ENCODE measurements at places on chromosomes 5 and 9. TPM values are rescaled to one million over a fixed set of nuclear protein-coding genes. Genes with fewer than 3 reads are reported as not detected.

Gene IL33
- 16.8 TPM for total RNA-seq

Gene SARDH
- total RNA-seq, result 0.64 TPM

Gene LRRC19
- not detected for total RNA-seq

Gene SPINK7
- total RNA-seq, result not detected

Gene ERCC6L2
- total RNA-seq, result 22.9 TPM

Gene GMCL2
- total RNA-seq, result not detected

Gene HINT1
- total RNA-seq, result 187 TPM

Gene CYLC2
- total RNA-seq, result not detected

Gene TMEM8B
- total RNA-seq, result 15.9 TPM

Gene TNC
- 2.5 TPM for total RNA-seq

Gene ENDOG
- 88.5 TPM for total RNA-seq

Gene PCDHGA6
- total RNA-seq, result 5.7 TPM

Gene NIM1K
- total RNA-seq, result 0.20 TPM

DNA sequence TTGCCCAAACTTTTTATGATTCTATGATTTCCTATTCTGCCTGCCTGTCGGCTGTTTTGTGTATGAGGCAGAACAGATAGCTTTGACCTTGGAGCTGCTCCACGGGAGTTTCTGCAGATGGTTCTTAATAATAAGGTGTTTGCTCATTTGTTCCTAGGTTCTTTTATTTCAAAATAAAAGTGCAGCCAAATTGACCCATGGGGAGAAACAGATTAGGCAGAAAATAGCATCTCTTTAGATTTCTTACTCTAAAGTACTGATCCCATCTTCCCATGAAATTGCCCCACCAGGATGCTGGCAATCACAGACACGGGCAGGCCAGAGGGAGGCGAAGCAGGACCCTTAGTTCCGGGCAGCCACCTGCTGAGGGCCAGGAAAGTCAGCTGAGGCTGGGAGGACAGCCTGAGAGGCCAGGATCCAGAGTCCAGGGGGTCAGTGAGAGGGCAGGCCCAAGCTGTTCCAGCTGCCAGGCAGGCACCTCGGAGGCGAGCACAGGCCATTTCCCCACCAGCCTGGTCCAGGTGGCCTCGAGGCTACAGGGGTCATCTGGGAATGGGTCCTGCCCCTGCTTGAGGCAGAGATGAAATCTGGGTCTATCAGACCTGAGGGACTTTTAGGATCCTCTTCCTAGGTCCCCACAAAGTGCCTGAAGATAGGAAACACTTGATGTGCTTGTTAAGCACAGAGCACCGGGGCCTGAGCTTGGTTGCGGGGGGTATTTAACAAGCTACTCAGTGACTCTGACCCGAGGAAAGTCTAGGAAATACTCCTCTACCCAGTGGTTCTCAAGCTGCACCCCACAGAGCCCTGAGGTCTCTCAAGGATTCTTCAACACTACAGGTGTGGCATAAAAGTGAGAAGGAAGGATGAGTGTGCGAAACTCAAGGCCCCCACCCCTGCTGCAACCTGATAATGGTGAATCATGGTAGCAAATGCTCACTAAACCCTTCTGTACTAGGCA lies 145.4 kb downstream of the CMYA5 start:
- no peak for DNase-seq

DNA sequence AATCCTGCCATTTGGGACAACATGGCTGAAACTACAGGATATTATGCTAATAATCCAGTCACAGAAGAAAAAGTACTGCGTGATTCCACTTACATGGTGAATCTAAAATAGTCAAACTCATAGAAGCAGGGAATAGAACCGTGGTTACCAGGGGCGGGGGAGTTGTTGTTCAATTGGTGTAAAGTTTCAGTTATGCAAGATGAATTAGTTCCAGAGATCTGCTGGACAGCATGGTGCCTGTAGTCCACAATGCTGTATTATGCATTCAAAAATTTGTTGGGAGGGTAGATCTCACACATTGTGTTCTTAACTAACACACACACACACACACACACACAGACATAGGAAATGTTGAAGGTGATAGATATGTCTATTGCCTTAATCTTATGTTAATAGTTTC lies 480.5 kb downstream of the DMRT2 start:
- no peak for DNase-seq

DNA sequence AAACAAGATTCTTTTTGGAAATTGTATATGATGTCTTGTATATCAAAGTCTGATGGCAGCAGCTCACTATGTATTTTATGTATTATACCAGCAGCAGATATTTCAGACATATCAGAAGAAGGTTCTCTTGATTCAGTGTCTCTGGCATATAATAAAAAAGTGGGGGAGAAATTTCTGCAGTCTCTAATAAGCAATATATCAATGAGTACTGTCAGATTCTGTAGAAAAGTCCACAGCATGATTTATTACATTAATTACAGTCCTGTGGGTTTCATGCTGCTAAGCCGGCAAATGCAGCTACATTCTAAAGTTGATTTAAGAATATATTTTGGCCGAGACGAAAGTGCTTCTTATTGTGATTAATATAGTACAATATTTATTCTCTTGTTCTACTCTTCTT lies 113.1 kb downstream of the KIAA1958 start:
- no peak for DNase-seq

- no peak for DNase-seq
Measured at GRCh38 chr5:68345171-68345570, 129.6 kb downstream of the PIK3R1 start.

- no peak for DNase-seq
Measured at GRCh38 chr5:172410662-172411483, 43.5 kb downstream of the SH3PXD2B start.

DNA sequence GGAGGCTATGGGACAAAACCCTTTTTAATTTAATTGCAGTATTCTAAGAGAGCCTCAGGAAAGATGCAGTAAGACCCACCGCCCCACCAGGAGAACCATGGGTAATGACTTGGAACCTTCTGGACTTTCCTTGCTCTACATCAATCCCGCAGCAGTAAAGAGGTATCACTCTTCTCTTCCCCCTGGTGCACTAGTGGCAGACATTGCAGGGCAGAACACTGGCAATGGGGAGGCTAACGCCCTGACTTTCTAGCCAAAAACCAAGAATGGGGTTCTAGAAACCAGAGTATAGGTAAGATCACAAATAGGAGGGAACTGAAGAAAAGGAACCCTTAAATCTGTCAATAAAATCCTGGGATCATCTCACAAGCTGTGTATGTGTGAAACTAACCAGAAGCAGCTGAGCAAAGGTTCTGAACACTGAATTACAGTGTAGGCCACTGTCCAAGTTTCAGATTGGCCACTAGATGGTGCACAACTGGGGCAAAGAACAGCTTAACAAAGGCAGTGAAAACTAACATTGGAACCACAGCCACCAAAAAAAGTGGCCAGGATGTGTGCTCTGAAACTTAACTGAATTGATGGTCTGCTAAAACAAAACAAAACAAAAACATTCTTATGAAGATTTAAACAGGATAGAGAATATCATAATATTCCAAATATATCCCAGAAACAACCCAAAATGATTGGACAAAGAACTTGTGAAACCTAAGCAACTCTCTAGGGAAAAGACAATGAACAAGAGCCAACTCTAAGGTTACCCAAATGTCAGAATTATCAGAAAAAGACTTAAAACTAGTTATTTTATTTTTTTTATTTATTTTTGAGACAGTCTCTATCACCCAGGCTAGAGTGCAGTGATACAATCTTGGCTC lies 6.6 kb upstream of the FAM151B start:
- no peak for DNase-seq

DNA sequence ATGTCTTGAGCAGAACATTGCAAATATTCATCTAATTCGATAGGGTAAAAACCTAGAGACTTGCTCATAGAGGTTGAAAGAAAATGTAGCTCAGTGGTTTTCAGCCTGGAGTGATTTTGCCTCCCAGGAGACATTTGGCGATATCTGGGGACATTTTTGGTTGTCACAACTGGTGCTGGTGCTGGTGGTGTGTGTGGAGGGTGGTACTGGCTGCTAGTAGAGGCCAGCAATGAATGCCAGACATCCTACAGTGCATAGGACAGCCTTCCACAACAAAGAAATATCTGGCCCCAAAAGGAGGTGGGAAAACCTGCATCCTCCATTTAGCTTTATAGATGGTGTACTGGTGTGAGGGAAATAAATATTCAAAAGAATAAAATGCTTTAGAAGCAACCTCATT lies 2.1 kb upstream of the BASP1 start:
- no peak for DNase-seq

DNA sequence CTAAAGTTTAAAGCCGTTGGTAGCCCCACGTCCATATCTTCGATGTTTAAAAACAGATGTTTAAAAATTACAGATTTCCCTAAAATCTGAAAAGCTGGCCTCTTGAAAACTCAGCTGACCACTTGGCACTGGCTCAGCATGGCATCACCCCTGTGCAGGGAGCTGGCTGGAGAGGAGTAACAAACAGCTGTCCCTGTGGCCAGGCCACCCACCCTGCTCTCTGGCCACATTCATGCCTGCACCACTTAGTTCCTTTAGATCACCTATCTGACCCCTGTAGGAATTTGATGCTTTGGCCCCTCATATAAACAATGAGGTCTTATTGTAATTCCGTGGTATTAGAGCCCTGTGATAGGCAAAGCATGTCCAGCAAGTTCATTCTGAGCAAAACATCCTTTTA lies 107.5 kb downstream of the FRMD3 start:
- peak; percentile 50 for DNase-seq

DNA sequence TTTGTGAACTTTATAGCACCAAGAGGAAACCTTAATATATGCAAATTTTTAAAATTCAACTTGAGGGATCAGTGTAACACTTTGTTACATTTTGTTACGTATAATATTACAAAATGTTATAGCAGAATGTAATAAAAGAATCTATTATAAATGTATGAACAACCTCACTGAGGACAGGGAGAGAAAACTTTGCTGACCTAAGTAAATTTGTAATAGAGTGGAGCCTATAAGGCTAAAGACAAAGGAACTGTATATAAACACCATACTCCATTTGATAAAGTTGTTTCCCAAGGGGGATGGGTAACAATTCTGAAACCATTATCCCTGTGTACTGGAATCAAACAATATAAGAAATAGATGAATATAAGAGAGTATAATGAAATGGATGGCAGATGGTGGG lies 77.3 kb downstream of the ANGPTL2 start:
- no peak for DNase-seq

GRCh38 chr9:6843742-6844141 lies 86.0 kb downstream of the KDM4C start:
- DNase-seq, result no peak

DNA sequence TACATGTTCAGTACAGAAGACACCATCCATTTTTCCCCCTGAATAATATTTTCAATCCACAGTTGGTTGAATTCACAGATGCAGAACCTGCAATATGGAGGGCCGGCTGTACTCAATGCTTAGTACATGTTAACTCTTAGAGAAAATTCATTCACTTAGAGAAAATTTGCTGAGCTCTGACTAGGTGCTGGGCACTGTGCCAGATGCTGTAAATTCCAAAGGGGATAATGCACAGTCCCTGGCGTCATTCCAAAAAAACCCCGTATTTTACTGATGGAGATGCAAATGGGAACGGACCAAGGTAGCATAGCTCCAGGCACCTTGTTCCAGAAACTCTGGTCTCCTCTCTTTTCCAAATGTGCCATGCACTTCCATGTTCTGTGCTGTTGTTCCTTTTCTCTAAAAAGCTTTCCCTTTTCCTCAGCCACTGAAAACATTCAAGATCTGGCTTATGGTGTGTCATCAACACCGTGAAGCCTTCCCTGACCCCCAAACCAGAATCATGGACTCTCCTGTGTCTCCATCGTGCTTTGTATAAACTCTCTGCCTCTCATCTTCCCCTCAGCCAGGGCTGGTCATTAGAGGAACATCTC lies 55.7 kb upstream of the COL15A1 start:
- DNase-seq, result no peak

DNA sequence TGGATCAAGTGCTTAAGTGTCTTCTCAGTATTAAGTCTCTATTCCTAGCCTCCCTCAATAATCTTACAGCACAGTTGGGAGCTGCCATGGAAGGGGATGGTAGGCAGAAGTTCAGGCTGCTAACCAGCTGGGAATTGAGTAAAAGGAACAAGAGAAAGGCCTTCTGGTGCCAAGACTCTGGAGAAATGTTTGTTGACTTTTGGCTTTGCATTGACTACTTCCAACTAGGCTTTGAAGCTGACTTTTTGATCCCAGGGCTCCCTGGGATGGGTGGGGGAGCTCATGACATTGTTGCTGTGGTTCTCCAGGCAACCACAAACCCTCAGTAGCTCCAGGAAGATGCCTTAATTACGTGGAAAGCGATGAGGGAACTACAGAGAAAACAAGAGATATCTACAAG lies 85.2 kb upstream of the HTR4 start:
- no peak for DNase-seq

GRCh38 chr9:33044677-33045282 lies 19.7 kb downstream of the DNAJA1 start:
- no peak for DNase-seq

DNA sequence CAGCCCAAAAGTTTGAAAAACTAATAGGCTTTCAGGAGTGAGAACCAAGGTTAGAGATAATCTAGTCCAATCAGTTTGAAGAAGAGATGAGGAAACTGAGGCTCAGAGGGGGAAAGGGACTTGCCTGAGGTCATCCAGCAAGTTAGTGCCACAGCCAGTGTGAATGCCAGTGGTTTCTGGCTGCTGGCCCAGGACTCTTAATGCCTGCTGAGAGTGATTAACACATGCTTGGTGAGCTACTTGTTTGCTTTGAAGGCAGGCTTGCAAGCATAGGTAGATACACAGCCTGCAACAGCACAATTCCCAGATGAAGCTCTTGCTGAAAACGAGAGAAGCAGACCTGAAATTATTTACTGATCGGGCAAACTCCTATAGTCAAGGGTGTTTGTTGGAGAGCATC lies 591.6 kb upstream of the SGCD start:
- DNase-seq, result peak; percentile 85

- no peak for DNase-seq
Measured at GRCh38 chr5:167233507-167234220, 1057.8 kb upstream of the WWC1 start.

- DNase-seq, result no peak
Measured at GRCh38 chr5:137320056-137321045, 178.8 kb downstream of the SPOCK1 start.

DNA sequence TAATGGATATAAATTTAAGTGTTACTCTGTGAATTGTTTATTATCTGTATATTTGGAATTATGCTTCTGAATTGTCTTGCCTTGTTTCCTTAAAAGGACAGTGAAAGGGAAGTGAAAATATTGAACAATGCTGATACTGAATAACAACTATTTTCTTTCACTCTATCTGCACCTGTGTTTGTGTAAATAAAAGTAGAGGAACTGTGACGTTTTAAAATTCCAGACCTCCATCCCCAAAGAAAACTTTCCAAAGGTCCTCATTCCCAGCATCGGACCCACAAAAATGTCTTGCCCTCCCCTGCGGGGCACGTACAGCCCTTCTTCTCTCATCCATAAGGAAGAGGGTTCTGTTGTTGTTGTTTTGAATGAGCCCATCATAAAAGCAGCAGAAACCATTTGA lies 100.0 kb downstream of the NLN start:
- DNase-seq, result no peak

DNA sequence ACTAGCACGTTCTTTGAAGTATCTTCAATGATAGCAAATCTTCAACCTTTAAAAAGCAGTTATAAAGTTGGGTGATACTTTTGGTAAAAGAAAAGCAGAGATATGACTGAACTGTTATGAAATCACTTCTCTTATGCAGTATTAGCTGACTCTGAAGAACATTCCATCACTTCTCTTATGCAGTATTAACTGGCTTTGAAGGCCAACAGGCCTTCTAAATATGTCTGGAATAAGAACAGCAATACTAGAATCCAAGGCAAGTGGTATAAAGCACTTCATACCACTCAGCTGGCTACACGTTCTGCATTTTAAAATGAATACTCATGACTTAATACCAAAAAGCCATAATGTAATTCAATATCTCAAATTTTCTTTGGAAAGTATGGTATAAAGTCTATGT lies 17.3 kb downstream of the SKIC3 start:
- DNase-seq, result no peak

GRCh38 chr9:18245911-18246310 lies 228.0 kb upstream of the ADAMTSL1 start:
- no peak for DNase-seq

Data from left ventricle myocardium superior (tissue), 1 donor.